ENCODE measurements at places on chromosomes 2 and 18. TPM values are rescaled to one million over a fixed set of nuclear protein-coding genes. Genes with fewer than 3 reads are reported as not detected.

DNA sequence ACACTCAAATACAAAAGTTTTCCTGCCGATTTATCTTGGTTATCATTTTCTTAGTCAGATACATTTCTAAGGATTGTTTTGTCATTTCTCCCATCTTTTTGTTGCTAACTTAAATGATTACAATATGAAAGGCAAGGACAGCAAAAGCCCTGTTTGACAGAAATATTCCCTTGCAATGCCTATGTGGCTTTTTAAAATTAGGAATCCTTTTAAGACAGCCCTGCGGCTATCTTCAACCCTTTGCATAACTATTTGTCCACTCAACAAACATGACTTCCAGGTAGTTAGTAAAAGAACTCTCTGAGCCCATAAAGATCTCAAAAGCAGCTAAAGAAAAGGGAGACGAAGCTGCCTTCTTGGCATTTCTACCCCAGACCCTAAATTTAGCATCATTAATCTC is 179.7 kb upstream of the CDH20 start:
- DNase-seq, result no peak

Gene MROH2A
- 0.31 TPM for total RNA-seq

GRCh38 chr2:65416945-65417344 is 15.5 kb downstream of the SPRED2 start:
- no peak for DNase-seq

GRCh38 chr18:67217551-67218166 is 298.9 kb downstream of the DSEL start:
- peak; percentile 59 for DNase-seq

Gene ASXL2
- total RNA-seq, result 33.4 TPM

DNA sequence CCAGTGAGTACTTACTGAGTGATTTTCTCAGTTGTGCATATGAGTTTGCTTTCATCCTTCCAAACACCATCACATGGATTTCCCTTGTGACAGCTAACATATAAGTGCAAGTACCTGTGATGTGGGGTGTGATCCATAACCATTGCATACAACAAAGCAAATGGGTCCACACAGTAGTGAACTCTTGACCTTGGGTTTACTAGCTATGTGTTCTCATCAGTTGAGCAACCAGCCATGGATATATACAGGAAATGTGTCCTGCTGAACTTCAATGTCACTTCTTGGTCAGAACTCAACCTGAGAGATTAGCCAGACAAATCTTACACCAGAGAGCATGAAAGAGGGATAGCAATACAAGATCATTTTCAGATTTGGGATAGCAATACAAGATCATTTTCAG is 420.9 kb upstream of the KCNH7 start:
- no peak for DNase-seq

Gene ATG9A
- total RNA-seq, result 48.5 TPM

DNA sequence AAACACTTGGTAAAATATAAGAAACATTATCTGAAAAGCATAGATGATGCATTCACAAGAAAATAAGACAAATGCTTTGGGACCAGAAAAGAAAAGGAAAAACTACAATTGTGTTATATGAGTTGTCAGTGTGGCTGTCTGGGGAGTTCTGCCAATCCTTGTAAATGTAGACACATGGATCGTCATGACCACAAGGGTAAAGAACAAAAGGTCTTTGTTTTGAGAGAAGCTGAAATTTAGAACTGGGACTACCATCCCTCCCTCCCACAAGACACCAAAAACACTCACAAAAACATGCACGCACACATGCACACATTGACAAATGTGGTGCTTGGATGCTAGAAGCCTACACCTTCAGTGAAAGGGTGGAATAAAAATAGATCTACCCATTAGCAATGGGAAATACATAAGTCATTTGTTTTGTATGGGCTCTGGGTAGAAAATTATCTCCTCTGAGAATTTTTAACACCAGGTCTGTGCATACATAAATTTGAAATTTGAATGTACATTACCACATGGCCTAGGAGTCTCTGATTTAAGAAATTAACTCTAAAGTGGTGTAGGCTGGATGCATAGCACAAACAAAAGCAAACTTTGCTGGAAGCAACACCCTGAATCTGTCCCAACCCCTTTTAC is 266.2 kb upstream of the SLC39A10 start:
- no peak for DNase-seq

GRCh38 chr2:239898292-239898925 is 126.7 kb downstream of the NDUFA10 start:
- DNase-seq, result no peak

- DNase-seq, result no peak
Observed at GRCh38 chr2:237685408-237685807, 58.0 kb downstream of the LRRFIP1 start.

- no peak for DNase-seq
Observed at GRCh38 chr18:76839086-76839794, 16.9 kb downstream of the ZNF236 start.

GRCh38 chr2:165064743-165065142 is 109.4 kb upstream of the SLC38A11 start:
- DNase-seq, result no peak

DNA sequence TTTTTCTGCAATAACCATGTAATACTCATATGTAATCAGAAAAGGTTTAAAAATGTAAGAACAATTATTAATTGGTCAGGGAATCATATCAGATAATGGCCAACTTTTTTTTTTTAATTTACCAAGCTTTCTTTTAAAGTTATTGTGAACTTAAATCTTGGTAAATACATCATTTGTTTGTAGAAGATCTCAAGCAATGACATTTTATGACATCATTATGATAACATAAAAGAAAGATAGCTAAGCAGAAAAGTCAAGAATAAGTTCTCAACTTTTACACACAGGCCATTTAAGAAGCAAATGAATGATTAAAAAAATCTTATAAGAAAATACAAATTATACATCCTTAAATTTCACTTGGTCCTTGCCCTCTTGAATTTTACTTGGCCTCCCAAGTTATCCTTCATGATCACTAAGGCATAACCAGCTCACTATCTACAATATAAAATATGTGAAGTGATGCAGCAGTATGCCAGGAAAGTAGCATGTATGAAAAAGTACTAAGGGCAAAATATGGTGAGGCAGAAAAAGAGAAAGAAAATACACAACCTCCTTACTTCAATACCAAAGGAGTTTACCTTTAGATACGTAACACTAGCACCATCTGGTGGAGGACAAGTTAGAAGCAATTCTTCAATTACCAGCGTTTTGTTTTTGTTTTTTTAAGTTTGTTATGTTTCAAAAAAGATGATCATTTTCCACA is 116.6 kb downstream of the SRBD1 start:
- peak; percentile 16 for DNase-seq

DNA sequence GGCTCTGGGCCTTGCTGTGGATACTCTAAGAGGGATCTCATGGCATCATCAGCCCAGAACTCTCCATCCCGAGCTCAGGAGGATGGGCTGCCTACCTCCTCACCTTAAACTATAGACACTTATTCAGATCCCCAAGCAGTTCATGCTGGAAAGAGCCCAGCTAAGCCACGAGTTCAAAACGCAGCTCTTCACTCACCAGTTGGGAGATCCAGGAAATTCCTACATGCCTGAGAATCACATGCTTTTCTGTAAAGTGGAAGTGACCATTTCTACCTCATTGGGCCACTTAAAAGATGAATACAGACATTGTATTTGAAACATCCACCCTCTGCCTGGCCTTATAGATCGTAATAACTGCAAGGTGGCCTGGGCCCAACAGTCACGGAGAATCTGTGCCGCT is 6.6 kb downstream of the ATOH8 start:
- no peak for DNase-seq

DNA sequence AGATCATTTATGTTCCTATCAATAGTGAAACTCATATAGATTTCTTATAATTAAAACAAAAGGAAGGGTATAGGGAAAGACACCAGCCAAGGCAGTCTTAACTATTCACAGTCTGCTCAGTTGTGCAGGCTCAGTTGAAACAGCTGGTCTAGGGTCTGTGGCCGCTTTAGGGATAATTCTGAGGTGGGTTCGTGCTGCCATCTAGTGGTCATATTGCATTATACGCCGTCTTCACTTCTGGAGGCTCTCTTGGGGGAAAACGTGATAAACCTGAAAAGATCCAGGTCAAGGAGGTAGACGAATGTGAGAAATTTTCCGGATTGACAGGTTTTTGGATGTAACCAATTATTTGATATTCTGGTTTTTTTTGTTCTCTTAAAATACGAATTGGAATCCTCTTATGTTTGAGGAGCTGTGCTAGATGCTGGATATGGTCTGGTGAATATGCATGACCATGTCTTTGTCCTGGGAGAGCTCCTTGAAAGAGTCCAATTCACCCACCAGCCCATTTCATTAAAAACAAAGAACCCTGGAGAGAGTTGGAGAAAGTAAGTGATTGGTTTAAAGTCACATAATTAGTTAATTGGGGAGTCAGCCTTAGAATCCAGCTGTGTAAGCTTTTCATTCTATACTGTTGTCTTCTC is 492.4 kb downstream of the PLCL1 start:
- peak; percentile 72 for DNase-seq

DNA sequence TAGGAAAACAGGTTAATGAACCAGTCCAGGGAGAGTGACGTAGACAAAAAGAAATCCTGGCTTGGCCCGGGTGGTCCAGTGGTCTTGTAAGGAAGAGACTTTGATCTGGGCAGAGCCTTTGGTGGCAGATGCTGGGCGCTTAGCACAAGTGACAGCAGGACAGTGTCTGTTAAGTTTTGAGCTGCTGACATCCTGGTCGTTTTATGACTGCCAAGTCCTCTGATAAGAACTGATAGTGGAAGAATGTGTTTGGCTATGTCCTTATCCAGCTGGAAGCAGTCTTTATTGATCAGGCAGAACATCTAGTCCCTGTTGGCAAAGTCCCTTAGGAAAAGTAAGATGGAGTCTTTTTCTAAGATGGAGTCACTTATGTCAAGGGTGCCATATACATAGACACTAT is 27.4 kb upstream of the ZNF407 start:
- DNase-seq, result no peak

GRCh38 chr2:102187496-102188150 is 800 bp downstream of the IL1RL2 start:
- peak; percentile 43 for DNase-seq

Gene NRBP1
- total RNA-seq, result 117 TPM

- no peak for DNase-seq
Observed at GRCh38 chr2:162029287-162029901, 44.6 kb downstream of the DPP4 start.

DNA sequence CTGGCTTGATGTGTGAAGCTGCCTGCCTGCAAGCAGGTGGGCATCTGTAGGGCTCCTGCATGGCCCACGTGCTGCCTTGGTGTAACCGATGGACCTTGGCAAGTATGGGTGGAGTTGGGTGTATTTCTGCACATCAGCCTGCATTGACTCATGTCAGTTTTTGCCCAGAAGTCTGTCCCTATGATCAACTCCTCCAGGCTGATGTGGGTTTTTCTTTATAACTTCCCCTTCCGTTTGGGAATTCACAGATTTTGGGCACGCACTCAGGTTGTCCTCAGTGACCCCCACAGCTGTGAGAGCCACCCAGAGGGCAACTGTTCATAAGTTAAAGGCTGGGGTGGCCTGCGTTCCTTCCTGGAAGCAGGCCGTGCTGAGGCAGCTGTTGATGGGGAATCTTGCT is 123.3 kb downstream of the NCK2 start:
- DNase-seq, result no peak

GRCh38 chr2:109403841-109404201 is 209.9 kb downstream of the SEPTIN10 start:
- no peak for DNase-seq

DNA sequence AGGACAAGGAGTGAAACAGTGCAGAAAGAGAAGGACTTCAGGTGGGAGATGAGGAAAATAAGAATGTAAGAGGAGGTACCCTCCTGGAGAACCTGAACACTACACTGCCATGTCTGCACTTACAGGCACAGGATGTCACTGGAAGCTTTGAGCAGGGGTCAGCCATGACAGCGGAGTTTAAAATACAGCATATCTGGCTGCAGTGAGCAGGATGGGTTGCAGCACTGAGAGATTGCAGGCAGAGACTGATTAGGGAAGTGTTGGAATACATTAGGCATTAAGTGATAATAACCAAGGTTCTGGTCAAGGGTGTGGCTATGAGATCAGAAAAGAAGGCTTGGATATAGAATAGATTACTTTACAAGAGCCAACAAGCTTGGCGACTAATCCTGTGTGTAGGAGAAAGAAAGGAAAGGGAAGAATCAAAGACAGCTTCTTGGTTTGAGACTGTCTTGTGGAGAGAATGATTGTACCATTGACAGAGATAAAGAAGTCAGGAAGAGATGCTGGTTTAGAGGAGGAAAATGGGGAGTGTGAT is 171.1 kb upstream of the RBMS1 start:
- no peak for DNase-seq

Gene SPOPL
- total RNA-seq, result 27.8 TPM

DNA sequence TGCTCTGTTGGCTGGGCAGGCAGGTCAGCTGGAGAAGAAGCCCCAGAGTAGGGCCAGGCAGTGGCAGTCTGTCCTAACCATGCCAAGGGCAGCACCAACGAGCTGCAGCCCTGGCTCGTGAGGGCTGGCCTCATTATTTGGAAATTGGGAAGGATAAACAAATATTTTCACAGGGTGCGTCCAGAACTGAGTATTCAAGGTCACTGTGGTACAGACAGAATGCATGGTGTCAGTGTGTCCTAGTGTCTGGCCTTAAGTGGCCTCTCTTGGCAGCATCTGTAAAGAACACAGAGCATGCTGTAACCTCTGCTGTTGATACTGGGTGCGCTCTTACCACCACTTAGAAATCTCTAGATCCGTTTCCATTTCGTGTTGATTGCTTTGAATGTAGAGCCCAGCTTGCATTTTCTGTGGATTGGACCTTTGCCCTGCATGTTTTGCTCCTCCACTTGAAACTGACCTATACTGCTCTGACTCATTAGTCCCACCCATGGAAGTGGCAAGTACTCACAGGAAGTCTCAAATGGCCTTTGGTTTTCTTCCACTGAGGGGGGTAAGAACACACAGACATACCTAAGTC is 88.2 kb downstream of the GREB1L start:
- no peak for DNase-seq

Gene C2orf80
- total RNA-seq, result not detected

Gene CNGA3
- total RNA-seq, result 0.10 TPM

GRCh38 chr2:6934345-6934744 is 17.1 kb downstream of the RNF144A start:
- no peak for DNase-seq

DNA sequence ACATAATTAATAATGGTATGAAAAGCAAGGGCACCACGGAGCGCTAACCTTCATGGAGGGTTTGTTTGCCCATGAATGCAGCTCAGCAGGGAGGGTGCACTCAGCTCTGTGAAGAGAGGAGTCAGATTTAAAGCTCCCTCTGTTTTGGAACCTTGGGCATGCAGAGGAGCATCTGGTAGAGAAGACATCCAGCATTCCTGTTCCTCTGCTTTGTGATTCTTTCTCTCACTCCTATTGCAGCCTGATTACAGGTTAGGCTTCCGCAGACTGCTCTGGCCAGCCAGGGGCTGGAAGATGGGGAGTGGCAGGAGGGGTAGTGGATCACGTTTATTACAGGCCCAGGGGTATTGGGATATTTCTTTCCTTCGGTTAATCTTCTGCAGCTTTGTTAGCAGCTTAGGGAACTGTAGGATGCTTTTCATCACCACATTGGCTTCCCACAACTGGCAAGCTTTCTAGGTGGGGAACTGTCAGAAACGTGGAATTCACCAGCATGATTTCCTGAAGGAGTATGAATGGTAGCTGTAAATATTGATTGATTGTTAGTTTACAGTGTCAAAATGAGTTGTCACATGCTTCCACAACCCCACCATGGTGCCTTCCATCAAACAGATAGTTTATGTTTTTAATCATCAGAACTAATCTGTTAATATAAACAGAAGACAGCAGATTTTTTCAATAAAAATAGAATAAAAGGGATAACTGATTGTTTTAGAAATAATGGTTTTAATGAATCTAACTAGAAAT is 201.1 kb downstream of the VAPA start:
- DNase-seq, result no peak

Gene CCDC85A
- total RNA-seq, result 16.4 TPM

Gene RFX8
- 5.0 TPM for total RNA-seq
